ENCODE measurements at places on chromosomes 3 and 15.

- no peak for DNase-seq
Measured at GRCh38 chr3:109140318-109140717, 3.8 kb downstream of the C3orf85 start.

- DNase-seq = no peak
Measured at GRCh38 chr3:105533960-105534359, 167.3 kb downstream of the ALCAM start.

GRCh38 chr3:101484805-101485620, 28.0 kb downstream of the SENP7 start:
- no peak for DNase-seq

GRCh38 chr15:44289259-44289790, 806 bp downstream of the GOLM2 start:
- DNase-seq = no peak

DNA sequence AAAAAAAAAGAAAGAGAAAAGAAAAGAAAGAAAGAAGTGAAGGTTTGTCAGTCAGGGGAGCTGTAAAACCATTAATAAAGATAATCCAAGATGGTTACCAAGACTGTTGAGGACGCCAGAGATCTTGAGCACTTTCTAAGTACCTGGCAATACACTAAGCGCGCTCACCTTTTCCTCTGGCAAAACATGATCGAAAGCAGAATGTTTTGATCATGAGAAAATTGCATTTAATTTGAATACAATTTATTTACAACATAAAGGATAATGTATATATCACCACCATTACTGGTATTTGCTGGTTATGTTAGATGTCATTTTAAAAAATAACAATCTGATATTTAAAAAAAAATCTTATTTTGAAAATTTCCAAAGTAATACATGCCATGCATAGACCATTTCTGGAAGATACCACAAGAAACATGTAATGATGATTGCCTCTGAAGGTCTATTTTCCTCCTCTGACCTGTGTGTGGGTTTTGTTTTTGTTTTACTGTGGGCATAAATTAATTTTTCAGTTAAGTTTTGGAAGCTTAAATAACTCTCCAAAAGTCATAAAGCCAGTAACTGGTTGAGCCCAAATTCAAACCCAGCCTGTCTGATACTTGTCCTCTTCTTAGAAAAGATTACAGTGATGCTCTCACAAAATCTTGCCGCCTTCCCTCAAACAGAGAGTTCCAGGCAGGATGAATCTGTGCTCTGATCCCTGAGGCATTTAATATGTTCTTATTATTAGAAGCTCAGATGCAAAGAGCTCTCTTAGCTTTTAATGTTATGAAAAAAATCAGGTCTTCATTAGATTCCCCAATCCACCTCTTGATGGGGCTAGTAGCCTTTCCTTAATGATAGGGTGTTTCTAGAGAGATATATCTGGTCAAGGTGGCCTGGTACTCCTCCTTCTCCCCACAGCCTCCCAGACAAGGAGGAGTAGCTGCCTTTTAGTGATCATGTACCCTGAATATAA, 2.0 kb downstream of the B2M start:
- DNase-seq = no peak

DNA sequence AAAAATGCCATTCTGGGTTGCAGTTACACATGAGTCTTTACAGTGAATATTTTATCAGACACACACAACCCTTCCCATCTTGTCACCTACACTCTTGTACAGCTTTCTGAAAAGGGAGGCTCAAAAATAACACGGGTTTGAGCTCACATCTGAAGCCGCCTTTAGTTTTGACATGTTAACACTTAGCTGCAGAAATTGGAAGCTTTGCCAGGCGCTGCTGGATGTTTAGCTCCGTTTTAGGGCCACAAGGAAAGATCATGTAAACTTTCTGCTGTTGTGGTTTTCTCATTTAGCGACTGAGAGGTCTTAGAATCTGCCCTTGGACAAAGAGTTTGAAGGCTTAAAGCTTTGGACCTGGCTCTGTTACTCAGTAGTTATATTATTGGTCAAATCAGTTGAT, 120.1 kb downstream of the OXNAD1 start:
- no peak for DNase-seq

DNA sequence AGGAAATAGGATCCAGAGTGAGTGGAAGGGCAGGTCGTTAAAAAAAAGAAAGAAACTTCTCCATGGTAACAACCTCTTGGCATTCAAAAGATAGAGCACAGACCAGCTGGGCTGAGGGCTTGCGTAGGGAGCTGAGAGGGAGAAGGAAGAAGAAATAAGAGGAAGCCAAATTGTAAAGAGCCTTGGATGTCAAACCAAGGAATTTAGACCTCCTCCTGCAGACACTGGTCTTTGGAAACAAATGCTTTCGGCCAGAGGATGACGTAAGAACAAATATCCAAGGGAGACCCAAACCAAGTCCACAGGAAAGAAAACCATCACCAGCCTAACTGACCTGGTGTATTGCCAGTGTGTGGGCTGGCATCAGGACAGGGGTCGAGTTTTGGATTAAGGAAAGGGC, 155.2 kb downstream of the UACA start:
- no peak for DNase-seq

- DNase-seq = no peak
Measured at GRCh38 chr3:116896116-116896515, 186.5 kb downstream of the TUSC7 start.

DNA sequence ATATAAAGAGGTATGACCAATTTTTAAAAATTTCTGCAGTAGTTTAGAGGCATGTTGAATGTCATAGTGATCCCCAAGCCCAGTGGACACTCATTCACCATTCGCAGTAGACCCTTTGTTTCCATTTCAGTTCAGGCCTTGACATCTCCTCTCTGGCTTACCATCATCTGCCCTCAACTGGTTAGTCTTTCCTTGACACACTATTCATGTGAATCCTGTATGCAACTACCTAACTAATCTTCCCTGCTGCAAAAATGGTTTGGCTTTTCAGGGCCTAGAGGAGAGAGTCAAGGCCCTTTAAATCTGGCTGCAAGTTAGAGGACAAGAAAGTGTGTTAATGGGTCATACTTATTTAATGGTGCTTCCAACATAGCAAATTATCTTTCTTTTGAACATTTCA, 10.9 kb downstream of the APH1B start:
- no peak for DNase-seq

DNA sequence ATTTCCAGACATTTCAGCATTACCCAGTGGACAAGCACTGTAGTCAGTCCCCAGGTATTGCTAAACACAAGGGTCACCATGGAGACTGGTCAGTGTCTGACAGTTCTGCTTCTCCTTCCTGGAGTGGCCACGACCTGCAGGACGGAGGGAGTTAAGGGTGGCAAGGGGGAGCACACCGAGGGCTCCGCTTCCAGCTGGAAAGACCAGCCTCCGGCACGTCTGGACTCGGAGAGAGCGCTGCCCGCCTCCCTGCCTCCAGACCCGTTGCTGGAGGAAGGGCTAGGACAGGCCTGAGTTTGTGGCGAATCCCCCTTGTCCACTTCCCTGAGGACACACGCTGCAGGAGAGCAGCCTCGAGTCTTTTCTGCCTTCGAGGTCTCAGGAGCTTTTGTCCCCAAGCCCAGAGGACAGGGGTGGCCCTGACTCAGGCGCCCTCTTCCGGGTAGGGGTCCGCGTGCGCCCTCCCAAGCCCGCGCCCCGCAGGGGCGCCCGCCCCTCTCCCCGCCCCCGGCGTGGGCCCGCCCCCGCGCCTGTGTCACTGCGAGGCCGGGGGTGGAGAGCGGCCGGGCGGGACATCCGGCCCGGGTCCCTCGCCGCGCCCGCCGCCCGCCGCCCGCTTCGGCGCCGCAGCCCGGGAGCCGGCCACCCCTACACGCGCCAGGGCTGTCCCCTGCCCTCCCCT, at the start of gene CHST14:
Gene CHST14 (plus strand): TSS at position 562 of the 682 bp plus-strand sequence. CDS start 230 bp downstream, outside the sequence.
- peak; percentile 90 for DNase-seq

- DNase-seq = no peak
Measured at GRCh38 chr3:31878231-31878838, 102.7 kb downstream of the OSBPL10 start.

GRCh38 chr3:33791477-33792166, 6.8 kb upstream of the PDCD6IP start:
- no peak for DNase-seq

DNA sequence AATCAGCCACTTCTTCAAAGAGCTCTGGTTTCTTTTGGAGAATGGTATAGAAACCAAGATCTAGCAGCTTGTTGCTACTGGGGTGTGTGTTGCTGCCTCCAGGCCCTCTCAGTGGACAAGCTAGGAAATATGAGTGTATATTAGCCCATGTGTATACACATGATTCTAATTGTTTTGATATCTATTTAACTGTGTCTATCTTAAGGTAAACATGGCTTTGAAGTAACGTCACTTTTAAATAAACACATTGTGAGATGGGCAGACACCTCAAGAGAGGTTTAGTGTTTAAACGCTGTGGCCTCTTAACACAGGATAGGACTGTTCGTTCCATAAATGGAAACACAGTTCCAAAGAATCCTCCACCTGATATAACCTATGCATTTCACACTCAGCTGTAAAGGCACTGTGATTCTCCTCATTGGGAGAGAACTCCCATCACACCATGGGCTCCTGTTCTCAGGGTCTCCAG, 87.0 kb downstream of the GMPS start:
- no peak for DNase-seq

DNA sequence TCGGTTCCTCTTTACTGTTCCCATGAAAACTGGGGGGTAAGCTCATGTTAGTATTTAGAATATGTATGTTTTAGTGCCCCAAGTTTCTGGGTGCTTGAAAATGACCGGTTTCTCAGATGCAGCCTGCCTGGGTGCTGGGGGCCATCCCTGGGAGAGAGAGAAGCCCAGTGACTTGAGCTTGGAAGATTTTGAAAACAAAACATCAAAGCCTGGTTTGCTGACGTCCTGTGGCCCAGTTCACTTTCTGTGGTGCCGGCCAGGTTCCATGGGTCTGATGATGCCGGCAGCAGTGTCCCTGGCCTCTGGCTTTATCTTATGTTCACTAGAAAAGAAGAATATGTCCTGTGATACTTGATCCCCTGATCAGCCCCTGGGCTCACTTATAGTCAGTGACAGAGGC, 17.1 kb downstream of the APBA2 start:
- DNase-seq = no peak

DNA sequence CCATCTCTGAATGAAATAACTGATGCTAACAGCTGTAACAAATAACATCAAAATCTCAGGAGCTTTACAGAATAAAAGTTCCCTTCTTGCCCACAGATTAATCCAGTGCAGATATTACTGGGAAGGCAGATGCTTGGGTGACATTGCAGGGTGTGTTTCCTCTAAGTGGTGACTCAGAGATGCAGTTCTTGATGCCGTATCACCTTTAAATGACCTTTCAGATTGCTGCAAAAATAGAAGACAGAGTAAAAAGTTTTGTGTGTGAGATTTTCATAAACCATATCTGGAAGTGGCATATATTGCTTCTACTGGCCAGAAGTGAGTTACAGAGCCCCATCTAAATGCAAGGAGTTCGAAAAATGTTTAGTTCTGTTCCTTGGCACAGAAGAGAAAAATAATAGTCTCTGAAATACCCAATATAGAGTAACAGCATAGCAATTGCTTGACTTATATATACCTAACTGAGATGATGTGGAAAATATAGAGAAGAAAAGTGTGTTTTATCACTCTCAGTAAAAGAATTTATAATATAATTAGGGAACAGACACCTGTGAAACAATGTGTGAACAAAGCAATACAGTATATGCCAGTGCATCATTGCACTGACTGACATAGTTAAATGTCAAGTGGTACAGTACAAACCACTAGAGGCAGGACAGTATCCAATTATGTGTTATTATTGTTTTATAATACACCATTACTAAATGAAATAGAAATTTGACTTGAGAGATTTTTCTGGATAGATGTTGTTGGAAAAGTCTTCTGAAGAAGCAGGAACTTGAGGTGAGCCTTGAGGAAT, 430.7 kb upstream of the CBLB start:
- DNase-seq = no peak

DNA sequence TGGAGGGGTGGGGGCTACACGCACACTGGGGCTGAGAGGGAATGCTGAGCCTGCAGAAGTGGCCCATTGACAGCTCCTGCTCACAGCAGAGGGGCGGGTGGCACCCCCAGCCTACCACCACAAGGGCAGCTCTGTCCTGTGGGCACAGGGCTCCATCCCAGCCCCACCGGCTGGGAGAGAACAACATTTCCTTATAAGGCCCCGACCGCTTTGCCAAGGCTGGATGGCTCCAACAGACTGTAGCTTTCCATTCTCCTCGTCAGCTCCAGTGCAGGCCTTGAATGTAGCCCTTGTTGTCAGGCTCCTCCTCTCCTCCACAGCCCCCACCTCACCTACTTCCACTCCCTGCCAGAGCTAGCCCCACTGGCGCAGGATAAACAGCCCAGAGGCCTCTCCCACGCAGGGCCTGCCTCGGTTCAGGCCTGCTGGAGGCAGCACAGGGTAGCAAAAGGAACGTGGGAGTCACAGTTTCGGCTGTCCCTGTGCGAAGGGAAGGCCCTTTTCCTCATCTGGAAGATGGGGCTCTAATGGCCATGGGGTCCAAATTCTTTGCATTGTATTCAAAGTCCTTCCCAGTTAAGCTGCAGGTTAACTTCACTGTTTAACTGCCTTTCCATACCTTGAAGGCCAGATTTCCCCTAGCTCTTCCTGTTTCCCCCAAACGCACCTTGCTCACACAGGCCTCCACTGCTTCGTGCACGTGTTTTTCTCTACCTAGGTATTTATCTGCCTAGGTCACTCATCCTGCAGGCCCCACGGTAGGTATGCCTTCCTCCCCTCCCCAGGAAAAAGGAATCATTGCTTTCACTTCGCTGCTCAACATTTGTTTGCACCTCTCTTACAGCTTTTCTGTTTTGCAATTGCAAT, 101.6 kb upstream of the LPP start:
- peak; percentile 51 for DNase-seq

DNA sequence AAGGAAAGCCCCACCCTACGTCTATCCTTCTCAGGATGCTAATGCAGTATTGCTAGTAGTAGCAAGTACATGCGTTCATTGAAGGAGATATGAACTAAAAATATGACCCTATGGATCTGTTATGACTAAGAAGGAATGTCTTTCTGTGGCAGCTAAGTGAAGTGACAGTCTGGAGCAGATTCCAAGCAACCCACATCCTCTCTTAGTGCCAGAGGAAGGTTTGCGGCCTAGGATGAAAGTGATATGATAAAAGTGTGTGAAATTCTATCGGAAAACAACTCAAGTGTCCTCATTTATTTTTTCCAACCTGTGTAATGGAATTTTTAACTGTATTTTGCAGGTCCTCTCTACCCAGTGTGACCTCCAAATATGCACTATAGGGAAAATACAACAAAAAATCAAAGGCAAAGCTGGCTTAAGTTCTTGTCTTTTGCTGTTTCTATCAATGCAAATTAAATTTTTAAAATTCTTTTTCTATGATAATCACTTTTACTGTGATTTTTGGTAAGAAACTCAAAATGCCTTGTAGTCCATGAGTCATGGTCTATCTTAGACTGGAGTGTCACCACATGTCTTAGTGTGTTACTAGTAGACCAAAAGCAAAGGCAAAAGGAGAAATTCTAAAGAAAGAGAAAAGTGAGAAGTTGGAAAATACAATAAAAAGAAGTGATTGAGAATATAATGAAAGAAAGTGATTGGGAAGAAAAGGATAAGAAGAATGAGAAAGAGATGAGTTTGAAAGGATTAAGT, 161.2 kb upstream of the TMCO5A start:
- DNase-seq = no peak

GRCh38 chr3:31092748-31093589, 198.5 kb upstream of the GADL1 start:
- no peak for DNase-seq
